ENCODE measurements at places on chromosomes 7 and 10.

DNA sequence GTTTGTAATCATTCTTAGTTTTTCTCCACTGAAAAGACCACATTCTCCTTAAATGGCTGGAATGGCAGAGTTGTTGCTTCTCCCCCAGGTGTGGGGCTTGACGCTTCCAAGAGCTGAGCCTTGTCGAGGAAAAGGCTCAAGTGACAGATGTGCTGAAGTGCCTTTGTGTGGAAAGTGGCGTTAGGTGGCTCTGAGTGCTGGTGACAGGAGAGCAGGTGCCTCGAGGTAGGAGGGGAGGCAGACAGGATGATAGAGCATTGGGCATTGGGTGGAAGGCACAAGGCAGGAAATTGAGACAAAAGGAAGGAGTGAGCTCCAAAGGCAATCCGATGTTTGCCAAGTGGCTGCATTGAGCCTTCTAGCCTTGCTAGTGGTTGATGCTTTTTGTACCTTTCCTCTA lies 6.7 kb downstream of the KIAA1217 start:
- no peak for DNase-seq

- no peak for DNase-seq
Observed at GRCh38 chr7:44824894-44825526, 22.9 kb downstream of the H2AZ2 start.

DNA sequence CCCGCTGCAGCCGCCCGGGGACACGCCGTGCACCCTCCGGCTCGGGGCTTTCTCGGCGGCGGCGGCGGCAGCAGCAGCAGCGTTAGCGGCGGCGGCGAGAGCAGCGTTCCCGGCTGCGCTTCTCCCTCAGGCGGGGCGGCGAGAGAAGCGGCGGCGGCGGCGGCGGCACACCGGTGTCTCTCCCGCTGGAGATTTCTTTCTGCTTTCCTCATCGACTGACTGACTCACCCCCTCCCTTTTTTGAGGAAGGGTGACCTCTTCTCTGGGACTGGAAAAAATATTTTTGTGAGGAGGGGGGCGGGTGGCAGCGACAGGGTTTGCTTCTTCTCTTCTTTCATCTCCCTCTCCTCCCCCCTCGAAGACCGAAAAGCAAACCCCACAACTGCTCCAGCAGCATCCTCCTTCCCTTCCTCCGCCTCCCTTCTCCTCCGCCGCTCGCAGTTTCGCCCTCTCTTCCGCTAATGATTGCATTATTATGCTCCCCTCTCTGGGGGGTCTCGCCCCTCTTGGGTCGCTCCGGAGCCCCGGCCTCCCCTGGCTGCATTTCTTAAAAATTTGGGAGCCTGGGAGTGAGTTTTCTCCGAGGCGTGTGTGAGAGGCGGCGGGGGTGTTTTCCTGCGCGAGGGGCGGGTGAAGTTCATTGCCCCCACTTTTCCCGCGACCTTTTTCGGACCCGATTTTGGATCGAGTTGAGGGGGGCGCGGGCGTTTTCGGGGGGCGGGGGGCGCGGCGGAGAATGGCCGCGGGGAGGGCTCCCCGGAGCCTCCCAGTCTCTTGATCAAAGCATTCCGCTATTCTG lies 411 bp downstream of the AUTS2 start:
- no peak for DNase-seq

GRCh38 chr7:20721086-20721810 lies 65.4 kb downstream of the SP8 start:
- no peak for DNase-seq

DNA sequence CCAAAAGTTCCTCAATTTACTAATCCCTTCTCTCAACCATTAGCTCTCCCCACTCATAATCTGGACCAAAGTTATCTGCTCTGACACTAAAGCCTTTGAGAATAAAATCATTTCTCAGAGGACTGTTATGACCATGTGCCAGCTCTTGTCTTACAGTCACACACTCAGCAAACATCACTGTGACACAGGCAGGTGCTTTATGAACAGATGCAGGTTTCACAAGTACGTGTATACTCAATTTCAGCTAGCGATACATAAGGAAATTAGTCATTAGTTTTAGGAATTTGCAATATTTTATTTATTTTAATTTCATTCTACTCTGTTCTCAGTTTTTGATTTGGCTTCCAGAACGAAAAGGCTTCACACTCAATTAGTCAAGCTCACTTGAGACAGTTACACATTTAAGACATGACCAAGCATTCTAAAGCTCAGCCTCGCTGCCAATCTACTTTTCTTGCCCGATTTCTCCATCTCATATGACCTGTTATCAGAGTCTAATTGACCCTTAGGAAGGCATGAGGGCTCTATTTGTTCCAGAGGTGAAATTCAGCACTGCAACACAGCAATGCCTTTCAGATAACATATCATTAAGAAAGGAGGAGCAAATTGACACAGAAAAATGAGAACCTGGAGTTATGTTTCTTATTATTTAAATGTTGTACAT lies 76.8 kb downstream of the TFEC start:
- DNase-seq = no peak

DNA sequence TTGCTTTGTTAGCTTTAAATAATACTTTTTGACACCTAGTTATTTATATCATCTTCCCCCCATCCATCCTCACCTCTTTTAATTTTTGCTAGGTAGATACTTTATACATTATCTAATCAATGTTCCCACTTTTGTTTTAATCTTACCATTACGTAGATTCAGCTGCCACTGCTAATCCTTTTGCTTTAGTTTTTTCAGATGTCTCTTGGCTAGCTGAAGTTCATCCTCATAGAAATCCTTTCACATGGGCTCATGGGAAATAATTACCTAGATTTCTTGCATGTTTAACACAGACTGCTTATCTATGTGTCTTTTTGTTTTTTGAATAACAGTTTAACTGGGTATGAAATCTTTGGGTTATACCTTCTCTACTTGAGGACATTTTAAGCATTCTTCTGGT lies 60.1 kb downstream of the ZNRF2 start:
- DNase-seq = no peak

DNA sequence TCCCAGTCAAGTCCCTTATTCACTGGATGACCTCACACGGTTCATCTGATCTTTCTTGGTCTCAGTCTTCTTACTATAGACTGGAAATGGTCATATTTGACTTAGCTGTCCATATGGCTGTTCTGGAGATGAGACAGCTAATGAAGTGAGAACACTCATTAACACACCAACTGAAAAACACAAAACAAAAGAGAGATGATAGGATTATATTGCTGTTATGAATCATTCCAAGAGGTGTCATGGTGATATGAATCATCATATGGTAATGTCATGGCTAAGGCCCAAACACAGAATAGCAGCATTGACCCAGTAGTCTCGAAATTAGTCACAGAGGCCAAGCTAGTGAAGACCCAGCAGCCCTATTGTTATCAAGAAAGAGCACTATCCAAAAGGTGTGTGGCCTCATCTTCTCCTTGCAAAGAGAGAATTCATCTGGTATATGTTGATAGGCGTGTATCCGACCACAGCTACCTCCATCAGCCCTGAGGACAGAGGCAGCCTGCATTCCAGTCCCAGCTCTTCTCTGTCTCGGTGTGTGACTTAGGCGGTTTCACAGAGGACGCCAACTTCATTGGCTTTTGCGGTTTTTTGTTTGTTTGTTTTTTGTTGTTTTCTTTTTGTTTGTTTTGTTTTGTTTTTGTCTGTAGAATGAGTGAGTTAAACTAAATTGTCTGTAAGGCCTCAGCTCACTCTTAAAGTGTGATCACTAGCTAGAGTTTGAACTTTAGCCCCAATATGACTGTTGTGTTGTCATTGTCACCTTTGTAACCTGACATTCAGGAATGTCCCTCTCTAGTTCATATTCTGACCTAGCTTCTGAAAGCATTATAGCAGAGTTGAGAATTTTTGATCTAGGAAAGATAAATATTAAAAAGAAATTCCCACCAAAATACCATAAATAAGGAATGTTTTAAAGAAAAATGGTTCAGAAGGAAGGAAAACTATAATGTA lies 97.4 kb upstream of the PDCD4 start:
- DNase-seq = peak; percentile 73

GRCh38 chr10:80333983-80334382 lies 22.6 kb downstream of the DYDC1 start:
- no peak for DNase-seq

DNA sequence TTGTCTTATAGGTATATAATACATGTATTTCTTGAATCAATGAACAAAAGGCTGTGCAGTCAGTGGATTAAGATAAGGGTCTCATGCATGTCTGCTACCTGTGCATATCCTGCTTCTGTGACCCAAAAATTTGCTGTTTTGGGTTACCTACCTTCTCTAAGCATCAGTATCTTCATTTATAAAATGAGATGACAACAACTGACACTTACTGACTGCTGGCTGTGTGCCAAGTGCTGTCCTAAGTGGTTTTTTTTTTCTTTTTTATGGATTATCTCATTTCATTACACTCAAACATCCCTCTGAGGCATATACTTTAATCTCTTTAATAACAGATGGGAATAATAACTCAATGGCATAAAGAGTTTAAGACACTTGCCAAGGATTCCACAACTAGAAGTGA lies 2.1 kb downstream of the PDK4 start:
- no peak for DNase-seq

- no peak for DNase-seq
Observed at GRCh38 chr7:44685723-44686122, 62.9 kb upstream of the ZMIZ2 start.

GRCh38 chr7:122913608-122914007 lies 27.3 kb upstream of the CADPS2 start:
- no peak for DNase-seq

DNA sequence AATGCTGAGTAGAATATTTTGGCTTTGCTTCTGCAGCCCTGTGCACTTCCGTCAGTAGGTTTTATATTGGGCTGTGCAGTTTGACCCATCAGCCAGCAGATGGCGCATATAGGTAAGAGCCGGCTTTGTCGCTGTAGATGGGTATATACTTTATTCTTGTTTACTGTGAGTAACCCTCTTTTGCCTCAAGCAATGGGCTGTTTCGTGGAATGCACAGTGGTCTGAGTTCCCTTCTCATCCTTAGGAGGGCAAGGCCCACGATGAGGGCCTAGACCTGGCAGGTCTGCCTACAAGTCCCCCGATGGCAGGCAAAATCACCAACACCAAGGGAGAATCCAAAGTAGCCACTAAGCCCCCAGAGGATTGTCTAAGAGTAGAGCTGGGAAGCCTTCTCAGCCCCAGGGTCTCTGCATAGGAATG lies 1002.9 kb upstream of the KCND2 start:
- peak; percentile 73 for DNase-seq

DNA sequence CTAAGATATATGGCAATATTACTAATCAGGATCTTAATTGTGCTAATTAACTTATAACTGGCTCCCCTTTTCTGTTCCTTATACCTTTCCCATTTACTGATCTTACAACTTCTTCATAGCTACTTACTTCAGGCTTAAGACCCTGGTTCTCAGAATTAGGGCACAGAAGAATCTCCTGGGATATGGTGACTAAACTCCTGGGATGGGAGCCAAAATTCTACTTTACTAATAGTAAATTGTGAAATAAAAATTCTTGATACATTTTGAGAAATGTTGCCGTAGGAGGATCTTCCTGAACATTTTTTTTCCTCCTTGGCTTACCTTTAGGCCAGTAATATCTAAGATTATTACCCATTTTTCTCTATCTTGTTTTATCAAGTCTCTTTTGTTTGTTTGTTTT lies 309.5 kb downstream of the ATRNL1 start:
- peak; percentile 2 for DNase-seq

GRCh38 chr10:132788180-132788830 lies 2.4 kb upstream of the NKX6-2 start:
- no peak for DNase-seq

DNA sequence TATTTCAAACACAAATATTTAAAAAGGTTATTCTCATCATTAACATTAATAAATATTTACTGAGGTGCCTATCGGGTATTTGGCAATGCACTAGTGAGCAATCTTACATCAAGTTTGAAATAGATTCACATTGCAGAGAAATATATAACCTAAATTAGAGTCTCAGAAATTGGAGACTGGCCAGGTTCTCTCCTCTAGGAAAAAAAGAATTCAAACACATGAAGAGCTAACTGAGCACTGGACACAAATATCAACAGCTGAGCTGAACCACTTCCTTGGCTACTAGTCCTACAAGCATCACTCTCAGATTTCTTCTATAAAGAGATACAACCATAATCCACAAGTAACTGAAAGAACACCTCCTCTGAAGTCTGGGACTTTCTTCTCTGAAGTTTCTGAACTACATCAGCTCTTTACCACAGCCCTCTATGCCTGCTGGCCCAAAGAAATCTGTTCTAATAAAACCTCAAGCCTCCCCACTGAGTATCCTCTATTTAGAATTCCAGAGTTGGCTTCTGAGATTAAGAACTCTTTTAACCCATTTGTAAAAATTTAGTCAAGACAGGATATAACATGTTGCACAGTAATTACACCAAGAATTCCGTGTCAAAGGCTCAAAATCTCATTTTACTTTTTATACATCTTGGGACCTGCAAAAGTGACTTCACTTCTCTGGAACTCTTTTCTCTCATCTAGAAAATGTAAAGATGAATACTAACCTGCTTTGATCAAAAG lies 45.2 kb downstream of the MTERF1 start:
- DNase-seq = no peak

DNA sequence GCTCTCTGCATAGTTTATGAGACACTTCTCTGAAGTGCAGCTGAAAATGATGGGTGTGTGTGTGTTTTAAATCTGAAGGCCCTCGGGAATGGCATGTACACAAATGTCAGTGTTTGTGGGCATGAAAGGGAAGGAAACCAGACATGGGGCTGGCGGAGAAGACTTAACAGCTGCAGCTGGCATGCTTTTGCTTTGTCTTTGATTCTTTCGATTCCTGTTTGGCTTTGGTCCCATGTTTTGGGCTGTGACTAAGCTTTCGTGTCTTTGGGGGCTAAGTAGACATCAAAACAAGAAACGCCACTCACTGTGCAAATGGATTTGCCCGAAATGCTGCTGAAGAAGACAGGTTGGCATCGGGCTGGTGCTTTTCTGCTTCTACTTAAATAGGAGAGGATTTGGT lies 179.3 kb downstream of the PFKFB3 start:
- DNase-seq = peak; percentile 99

- DNase-seq = no peak
Observed at GRCh38 chr7:29859104-29859503, 52.8 kb downstream of the WIPF3 start.

GRCh38 chr10:123583639-123584418 lies 82.3 kb upstream of the GPR26 start:
- peak; percentile 84 for DNase-seq

GRCh38 chr10:44801383-44802327 lies 109.5 kb upstream of the TMEM72 start:
- peak; percentile 92 for DNase-seq

DNA sequence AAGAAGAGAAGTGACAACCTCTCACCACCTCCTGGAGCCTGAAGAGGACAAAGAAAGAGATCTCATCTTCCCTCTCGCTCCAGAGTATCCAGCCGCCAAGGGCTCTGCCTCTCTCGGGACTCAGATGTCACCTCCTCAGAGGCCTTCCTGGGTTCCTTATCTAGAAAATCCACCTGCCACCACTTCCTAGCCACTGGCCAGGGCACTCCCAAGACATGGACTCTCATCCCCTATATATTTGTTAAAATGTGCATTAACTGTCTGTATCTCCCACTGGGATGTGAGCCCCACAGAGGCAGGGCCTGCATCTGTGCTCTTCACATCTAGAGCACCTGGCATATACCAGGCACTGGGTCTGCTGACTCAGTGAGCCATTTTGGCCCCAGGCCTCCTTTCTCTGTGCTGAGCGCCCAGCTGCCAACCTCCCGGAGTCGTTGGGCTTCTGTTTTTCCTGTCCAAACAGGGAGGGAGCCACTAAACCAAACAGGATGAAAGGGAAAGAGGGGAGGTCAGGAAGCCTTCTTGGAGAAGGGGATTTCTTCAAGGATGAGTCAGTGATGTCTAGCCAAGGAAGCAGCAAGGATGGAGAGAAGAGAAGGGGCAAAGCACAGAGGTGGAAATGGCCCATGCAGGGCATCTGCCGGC lies 58.9 kb downstream of the KCNMA1 start:
- peak; percentile 96 for DNase-seq
